Stimulated activated CD4-positive, alpha-beta T cell treated with anti-CD3 and anti-CD28 coated beads, Interleukin-1b, Interleukin-23, amount 100 ng/mL, for 24 hours (primary cell): ENCODE measurements at places on chromosomes 2 and 18.

DNA sequence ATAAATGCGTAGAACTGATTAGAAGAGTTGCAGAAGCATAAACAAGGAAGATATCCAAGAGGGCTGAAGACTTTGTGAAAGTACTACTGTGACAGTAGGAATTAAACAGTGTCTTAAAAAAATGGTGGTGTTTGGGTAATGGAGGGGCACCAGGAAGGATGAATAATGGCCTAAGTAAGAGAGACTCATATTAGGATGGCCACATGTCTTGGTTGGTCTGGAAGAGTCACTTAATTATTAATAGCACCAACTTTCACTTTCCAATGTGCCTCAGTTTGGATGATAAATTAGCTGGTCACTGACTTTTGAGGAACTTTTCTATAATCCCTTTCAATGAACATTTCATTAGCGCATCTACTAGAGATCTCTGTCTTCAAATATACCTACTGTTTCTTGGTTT, 372.2 kb downstream of the NYAP2 start:
- no peak for DNase-seq

GRCh38 chr2:225270861-225271260, 128.6 kb upstream of the NYAP2 start:
- no peak for DNase-seq

DNA sequence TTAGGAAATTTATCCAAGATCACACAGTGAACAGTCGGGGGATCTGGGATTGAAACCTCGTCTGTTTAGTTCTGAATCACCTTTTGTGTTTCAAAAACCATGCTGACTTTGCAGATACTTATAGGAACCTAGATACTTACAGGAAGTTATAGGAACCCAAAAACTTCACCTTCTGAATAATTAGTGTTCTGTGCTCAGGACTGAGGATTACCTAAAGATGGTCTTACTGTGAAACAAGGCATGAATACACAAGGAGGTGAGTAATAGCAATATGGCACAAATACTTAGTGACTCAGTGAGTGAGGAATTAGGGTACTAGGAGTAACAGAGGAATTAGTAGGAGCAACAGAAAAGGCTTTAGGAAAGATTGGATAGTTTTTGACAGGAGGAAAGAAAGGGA, 145.5 kb downstream of the LRATD1 start:
- DNase-seq, result no peak

DNA sequence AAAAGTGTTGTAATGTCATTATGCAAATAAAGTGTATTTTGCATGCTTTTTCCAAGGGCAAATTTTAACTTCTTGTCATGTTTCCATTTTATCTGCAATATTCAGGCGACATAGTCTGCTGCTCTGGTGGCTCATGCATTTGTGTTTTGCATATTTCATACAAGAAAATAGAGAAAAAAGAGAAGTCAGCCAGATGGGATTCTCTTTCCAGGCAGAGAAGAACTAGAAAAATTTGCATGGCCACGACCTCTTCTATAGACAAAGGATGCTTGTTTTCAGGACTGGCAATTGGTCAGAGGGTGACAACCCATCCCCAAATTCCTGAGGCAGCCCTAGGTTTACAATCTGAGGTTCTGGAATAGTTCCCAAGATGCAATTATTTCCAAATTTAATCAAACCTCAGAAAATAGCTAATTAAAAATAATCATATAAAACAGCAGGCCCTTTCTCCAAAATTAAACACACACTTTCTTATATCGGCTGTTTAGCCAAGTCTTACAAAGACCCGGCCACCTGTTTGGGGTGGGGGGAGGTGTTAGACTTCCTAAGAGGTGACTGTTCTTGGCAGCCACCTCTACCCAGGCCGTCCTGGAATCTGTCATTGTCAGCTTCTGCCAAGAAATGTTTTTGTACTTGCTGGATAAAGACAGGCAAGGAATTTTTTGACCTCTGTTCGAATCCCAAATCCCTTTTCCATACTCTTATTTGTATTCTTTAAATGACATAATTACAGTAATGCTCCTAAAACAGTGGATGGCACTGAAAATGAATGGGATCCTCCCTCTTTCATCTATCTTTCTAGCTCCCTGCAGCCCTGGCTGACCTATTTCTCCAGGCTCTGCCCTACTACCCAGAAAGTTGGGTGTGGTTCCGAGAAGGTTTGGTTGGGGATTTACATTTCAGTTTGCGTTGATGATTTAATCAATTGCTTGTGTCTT, 20.8 kb upstream of the SOS1 start:
- no peak for DNase-seq

GRCh38 chr18:49123431-49123830, 172.7 kb upstream of the SMAD7 start:
- no peak for DNase-seq

- DNase-seq, result no peak
Observed at GRCh38 chr2:10079870-10080535, at the start of gene CYS1. Gene CYS1, minus strand, starts transcription at chr2:10080411. Its CDS starts 188 bp downstream, at chr2:10080223.

- no peak for DNase-seq
Observed at GRCh38 chr2:73823916-73824523, 4.7 kb upstream of the STAMBP start.

- no peak for DNase-seq
Observed at GRCh38 chr2:145288650-145289496, 769.0 kb upstream of the ZEB2 start.

- no peak for DNase-seq
Observed at GRCh38 chr2:48651158-48651790, 33.6 kb downstream of the GTF2A1L start.

- DNase-seq, result no peak
Observed at GRCh38 chr2:62471816-62472215, 34.2 kb downstream of the TMEM17 start.

- DNase-seq, result no peak
Observed at GRCh38 chr2:32291746-32292145, 14.0 kb downstream of the YIPF4 start.

DNA sequence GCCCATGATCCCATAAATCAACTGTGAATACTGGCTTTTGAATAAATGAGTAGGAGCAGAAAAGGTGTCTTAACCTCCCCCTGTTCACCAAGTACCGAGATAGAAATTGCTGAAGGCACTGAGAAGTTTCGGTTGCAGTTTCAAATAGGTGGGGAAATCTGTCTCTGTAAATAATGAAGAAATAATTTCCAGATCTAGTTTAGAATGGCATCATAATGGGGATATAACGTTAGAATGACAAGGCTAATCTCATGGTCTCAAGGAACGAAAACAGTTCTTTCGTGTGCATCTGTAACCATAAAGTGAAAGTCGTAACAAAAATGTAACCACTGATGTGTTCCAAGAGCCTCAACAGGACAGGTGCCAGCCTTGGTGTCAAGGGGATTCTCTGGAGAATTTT, 49.9 kb upstream of the TMEM18 start:
- DNase-seq, result no peak

DNA sequence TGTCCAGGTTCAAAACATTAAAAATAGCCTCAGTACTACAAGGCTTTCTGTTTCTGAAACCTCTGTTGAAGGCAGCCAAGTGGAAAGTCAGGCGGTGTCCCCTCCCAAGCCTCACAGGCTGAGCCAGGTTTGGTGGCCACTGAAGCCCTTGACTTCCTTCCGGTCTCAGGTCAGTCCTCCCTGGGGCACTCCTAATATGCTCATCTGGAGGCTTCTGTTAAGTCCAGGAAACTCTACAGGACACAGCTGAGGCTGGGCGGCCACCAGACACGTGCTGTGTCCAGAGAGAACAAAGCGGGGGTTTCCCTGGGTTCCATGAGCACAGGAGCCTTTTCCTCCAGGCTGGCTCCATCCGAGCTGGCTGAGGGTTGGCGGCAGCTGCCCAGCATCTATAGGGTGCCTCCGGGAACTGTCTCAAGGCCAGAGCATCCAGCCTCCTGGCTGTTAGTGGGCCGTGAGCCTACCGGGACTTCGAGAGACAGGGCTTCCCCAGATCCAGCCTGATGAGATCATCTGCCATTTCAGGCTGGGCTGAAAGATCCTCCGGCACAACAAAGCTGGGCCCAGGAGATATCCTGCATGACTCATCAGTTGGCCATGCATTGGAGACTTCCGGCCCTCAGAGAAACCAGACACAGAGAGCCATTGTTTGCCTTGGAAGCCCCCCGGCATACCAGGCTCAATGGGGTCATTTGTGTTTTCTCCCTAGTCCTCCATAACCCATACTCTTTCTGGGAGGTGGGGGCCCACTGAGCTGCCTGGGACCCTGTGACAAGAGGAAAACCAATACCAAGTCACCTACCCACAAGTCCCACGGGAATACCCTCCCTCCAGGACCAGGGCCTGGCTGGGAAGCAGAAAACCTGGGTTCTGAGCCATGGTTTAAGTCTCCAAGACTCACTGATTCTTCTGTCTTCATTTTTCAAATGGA, 71.7 kb downstream of the HS1BP3 start:
- DNase-seq, result no peak

DNA sequence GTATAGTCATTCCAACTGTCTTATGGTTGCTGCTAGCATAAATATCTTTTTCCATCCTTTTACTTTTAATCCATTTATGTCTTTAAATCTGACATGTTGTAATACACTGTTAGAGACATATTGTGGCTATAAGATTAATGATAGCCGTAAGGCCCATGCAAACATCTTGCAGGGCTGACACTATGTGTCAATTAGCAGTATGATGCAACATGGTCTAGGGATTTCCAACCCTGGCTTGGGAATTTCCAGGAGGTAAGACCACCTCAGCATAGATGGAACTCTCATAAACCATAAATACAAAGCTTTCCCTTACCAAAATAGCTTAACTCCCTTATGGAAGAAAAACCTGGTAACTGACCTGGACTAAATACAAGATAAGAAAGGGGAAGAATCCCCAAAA, 16.5 kb downstream of the SCLY start:
- no peak for DNase-seq
